ENCODE measurements at places on chromosomes 1 and 21.

DNA sequence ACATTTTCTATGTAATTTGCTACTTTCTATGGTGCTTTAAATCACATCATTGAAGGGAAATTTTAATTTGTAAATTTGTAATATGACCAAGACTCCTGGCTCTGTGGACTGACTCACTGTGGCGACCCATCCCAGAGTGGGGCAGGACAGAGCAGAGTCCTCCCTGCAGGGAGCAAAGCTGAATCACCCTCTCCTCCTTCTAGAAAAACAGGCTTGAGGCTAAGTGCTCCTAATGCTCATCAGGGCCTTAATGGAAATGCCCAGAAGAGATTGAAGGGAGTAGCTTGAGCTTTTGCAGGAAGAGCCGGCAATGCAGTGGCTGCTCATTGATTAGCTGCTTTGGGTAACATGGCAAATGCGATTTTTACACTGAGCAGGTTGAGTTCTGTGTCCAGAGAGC, 16.8 kb downstream of the S100A10 start:
- DNase-seq, result no peak

GRCh38 chr1:54926970-54927369, 40.0 kb upstream of the DHCR24 start:
- no peak for DNase-seq

- no peak for DNase-seq
These were observed 122.9 kb upstream of the DAB1 start for GRCh38 chr1:57546549-57547330.

GRCh38 chr1:39857126-39857878, 26.0 kb downstream of the TRIT1 start:
- DNase-seq, result no peak

- no peak for DNase-seq
These were observed 110.7 kb upstream of the IVNS1ABP start for GRCh38 chr1:185427776-185428175.

DNA sequence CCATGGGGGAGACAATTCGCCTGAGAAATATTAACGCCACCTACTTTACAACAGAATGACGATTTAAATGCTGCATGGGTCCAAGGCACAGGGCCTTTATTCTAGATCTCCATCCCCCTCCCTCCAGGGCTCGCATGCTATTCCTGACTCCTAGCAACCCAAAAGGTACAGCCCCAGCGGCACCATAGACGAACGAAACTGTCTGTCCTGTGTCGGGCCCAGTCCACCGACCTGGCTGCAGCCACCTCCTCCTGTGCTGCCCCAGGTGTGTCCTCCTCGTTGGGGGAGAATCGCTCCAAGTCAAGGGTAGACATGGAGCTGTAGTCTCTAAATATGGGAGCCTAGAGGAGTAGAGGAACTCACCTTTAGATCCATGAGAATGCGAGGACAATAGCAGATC, 196.5 kb downstream of the TOMM20 start:
- no peak for DNase-seq

DNA sequence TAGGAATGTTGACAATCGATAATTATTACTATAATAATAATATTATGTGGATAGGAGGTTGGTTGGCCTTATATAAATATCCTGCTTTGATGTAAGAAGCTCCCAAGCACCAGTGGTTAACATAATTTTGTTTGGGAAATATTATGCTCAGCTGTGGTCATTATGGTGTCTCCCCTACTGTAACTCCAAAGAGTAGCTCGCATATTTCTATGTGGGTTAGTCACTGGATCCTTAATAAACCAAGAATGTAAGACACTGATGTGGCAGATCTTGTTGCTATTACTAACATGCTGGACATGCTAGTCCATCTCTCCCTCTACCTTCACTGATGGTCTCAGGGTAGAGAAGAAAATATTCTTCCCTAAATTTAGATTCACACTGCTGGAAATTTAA, 79.2 kb upstream of the RALGPS2 start:
- no peak for DNase-seq
